Heart left ventricle (tissue), 16 donors: ENCODE measurements at places on chromosomes 1 and 21. TPM values are rescaled to one million over a fixed set of nuclear protein-coding genes. Genes with fewer than 3 reads are reported as not detected.

The C1orf53 gene
- total RNA-seq: 6.8 TPM

The ANXA9 gene
- total RNA-seq: not detected

The BLZF1 gene
- 23.6 TPM for total RNA-seq

- no peaks in the 10 kb centered on the region for H3K4me1 ChIP-seq
- H3K27ac ChIP-seq: no peak overlapping the region
- H3K36me3 ChIP-seq: no peaks in the 10 kb centered on the region
- no peak overlapping the region for H3K4me3 ChIP-seq
Observed at GRCh38 chr1:223878598-223879325, 33.0 kb upstream of the TP53BP2 start.

- H3K36me3 ChIP-seq: no peaks in the 10 kb centered on the region
- no peak overlapping the region for H3K27ac ChIP-seq
- H3K4me1 ChIP-seq: peaks cover 5% of the 10 kb centered on the region
- H3K4me3 ChIP-seq: no peak overlapping the region
- H3K27me3 ChIP-seq: no peaks in the 10 kb centered on the region
Observed at GRCh38 chr21:45547545-45547900, 5.3 kb upstream of the SLC19A1 start.

GRCh38 chr1:109802136-109802900, 38.6 kb upstream of the EPS8L3 start:
- peaks cover 35% of the 10 kb centered on the region for H3K4me1 ChIP-seq

DNA sequence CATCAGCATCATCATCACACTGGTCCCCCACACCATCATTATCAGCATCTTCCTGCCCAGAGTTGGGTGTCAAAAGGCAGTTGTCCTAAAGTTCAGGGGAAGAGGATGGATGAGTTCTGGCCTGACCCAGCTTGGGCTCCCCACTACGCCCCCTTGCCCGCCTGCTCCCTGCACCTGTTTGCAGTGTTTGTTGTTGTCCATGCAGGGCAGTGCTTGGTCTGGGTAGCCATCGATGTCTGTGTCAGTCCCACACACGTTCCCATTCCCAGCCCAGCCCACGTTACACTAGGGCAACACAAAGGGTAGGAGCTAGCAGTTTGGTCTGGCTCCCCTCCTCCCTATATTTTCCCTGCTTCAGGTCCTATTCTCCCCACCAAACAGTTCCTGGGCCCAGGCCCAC, 6.8 kb downstream of the THBS3 start:
- no peaks in the 10 kb centered on the region for H3K27me3 ChIP-seq
- no peaks in the 10 kb centered on the region for H3K36me3 ChIP-seq
- H3K4me3 ChIP-seq: no peak overlapping the region
- no peak overlapping the region for H3K27ac ChIP-seq
- H3K4me1 ChIP-seq: no peaks in the 10 kb centered on the region
- no peak for DNase-seq

DNA sequence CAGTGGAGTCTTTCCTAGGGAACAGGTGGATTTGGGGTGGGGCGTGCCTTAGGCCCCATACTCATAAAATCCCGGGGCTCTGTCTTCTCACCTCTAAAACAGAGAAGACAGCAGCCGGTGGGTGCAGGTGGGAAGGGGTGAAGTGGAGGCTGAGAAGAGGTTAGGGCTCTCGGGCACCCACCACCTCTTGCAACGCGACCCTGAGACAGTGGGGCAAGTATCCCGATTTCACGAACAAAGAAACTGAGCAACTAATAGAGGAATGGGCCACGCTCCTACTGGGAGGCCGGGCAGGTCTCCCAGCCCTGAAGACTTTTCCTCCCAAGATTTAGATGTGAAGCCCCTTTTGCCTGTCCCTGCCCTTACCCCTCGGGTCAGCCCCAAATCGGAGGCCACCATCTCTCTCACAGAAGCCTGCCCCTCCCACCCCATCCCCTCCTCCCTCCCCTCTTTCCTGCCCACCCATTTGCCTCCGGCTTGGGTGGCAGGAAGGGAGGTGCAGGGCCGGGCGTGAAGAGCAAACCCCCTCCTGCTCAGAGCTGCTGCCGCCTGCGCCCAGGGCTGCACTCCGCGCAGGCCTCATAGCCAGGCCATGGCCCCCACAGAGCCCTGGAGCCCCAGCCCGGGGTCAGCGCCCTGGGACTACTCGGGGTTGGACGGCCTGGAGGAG, at the start of gene GPR25:
Gene GPR25 (plus strand): TSS at position 536 of the 670 bp plus-strand sequence. CDS start 57 bp downstream, at position 593.
- DNase-seq: no peak
- H3K36me3 ChIP-seq: no peaks in the 10 kb centered on the region
- peak within 1 kb of the TSS; percentile 46 for H3K4me3 ChIP-seq
- peaks cover 68% of the 10 kb centered on the region for H3K27me3 ChIP-seq
